Stimulated activated CD8-positive, alpha-beta memory T cell treated with anti-CD3 and anti-CD28 coated beads, Interleukin-15, amount 100 ng/mL, for 24 hours (primary cell): ENCODE measurements at places on chromosomes 13 and 19.

DNA sequence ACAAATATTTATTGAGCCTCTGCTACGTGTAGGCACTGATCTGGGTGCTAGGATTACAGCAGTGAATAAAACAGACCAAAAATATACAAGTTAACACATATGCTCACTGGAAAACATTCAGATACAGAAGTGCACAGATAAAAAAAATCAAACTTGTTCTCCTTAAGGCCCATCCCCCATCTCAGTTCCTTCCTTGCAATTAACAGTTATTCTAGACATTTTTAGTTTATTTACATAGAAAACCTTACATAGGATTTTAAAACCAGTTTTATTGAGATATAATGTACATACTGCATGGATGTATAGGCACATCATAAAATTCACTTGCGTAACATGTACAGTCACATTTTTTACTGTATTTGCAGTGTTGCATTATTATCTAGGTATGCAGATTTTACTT is 36.5 kb upstream of the HMGB1 start:
- no peak for DNase-seq

- no peak for DNase-seq
Observed at GRCh38 chr13:93709506-93710244, 483.1 kb downstream of the GPC6 start.

GRCh38 chr19:15015946-15016542 is 33.2 kb upstream of the CASP14 start:
- no peak for DNase-seq

- no peak for DNase-seq
Observed at GRCh38 chr13:94784066-94784465, 71.7 kb upstream of the SOX21 start.

- DNase-seq: no peak
Observed at GRCh38 chr19:7799640-7800355, 30.2 kb upstream of the EVI5L start.

DNA sequence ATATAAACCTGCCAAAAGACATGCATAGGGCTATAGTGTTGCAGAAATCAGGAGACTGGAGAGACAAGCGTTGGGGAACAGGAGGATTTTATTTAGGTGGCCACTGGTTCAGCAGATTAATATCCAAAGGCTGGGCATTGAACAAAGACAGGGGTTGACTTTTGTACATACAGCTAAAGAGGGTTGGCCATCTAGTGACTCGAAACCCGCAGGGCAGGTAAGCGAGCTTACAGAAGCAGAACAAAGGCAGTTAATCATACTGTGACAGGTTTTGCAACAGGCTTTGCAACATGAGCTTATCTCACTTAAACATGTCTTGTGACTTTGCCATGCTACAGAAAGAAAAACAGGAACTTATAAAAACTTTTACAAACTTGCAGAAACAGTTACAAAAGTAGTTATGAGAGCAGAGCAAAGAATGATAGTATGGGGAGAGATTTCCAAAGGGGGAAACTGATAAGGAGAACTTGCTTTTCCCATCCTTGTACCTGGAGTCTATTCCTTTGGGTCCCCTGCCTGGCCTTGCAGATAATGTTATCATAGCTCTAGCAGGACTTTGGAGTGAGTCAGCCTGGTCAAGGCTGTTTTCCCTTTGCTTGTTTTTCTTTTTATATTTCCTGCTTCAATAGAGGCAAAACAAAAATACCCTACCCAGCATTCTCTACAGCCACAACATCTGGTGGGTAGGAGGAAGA is 234.2 kb downstream of the PCDH17 start:
- DNase-seq: no peak

- no peak for DNase-seq
Observed at GRCh38 chr19:27748551-27749152, 1464.3 kb downstream of the UQCRFS1 start.

- DNase-seq: no peak
Observed at GRCh38 chr19:2416321-2417097, 10.9 kb downstream of the TIMM13 start.

DNA sequence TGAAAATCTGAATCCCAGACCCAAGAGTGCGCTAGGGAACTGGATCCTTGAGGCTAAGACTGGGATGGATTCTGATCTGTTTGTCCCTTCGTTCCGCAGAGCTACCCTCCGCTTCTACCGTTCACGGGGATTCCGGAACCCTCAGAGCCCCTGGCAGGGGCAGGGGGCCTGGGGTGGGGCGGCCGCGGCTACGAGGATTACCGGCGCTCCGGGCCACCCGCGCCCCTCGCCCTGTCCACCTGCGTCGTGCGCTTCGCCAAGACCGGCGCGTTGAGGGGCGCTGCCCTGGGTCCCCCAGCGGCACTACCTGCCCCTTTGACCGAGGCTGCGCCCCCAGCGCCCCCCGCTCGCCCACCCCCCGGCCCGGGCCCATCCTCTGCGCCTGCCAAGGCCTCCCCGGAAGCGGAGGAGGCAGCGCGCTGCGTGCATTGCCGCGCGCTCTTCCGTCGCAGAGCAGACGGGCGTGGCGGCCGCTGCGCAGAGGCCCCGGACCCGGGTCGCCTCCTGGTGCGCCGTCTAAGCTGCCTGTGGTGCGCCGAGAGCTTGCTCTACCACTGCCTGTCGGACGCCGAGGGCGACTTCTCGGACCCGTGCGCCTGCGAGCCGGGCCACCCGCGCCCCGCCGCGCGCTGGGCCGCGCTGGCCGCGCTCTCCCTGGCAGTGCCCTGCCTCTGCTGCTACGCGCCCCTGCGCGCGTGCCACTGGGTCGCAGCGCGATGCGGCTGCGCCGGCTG is 7.1 kb downstream of the SPRED3 start:
- DNase-seq: no peak

DNA sequence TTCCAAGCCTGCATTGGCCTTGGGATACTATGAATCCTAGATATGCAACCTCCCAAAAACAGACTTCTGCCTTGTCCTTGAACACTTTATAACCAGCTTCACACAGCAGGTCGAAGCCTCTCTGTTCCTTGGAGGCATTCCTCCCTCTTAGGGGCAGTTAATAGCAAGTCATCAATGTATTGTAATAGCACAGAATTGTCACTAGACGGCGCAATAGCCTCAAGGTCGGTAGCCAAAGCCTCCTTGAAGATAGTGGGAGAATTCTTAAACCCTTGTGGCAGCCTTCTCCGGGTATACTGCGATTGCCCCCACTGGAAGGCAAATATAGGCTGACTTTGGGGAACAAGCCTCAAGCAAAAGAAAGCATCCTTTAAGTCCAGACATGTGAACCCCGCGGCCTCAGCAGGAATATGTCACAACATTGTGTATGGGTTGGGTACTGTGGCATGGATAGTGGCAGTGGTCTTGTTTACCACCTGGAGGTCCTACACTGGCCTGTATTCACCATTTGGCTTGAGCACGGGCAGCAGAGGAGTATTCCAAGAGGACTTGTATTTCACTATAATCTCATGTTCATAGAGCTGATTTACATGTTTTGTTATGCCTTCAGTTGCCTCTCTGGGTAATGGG is 61.1 kb downstream of the ZNF431 start:
- no peak for DNase-seq

DNA sequence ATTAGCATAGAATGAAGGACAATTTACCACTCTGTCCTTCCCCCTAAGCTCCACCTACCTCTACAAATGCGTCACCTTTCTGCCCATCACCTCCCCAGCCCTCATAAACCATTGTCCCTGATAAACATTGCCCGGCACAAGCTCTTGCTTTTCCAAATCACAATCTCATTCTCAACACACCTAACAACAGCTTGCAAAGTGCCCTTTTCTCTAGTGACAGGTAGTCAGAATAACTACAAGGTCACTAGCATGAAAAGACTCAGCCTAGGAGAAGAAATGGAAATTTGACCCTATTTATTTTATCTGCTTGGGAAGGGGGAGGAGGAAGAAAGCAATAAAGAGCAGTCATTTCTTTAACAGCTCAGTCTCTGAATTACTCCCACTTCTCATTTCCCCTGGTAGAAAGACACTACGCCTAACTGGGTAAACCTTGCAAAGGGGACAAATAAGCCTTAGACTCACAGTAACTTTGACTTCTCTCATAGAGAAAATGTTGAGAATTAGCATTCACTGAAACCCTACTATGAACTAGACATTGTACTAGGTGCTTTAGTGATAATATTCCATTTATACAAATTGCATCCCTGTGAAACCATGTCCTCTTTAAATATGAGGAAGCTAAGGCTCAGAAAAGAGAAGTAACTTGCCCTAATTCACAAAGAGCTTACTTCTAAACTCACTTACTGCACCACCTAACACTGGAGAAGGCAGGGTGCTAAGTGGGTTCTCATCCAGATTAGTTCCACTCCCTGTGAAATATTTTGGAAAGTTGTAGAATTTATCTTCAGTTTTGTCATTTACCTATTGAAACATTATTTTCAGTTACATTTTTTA is 116.2 kb upstream of the FNDC3A start:
- no peak for DNase-seq

DNA sequence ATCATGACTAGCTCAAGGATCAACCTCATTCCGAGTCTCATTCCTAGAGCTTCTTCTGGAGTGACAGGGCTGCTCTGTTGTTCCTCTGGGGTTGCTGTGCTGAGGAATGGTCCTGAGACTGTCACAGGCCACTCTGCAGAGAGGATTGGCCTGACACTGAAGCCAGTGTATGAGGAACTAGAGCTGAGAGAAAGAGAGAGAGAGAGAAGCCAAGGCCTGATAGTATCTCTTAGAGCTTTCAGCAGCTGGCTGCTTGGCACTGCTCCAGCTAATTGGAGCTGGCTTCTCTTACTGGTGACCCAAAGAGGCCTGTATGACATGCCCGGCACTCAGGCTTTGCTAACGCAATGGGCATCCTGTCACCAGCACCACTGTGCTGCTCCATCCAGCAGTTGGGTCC is 73.4 kb upstream of the FLT1 start:
- no peak for DNase-seq

DNA sequence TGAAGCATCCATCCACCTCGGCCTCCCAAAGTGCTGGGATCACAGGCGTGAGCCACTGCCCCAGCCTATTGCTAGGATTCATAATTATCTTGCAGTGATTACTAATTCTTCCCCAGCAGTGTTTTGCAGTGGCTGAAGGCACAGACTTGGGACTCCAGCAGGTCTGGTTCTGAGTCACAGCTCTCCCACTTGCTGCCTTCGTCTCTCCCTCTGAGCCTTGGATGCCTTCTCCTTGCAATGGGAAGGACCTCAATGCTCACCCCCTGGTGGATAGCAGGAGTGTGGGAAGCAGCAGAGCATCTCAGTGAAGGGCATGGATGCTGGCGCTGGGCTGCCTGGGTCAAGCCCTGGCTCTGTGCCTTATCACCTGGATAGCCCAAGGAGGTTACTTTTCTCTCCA is 37.6 kb upstream of the SHKBP1 start:
- DNase-seq: no peak

DNA sequence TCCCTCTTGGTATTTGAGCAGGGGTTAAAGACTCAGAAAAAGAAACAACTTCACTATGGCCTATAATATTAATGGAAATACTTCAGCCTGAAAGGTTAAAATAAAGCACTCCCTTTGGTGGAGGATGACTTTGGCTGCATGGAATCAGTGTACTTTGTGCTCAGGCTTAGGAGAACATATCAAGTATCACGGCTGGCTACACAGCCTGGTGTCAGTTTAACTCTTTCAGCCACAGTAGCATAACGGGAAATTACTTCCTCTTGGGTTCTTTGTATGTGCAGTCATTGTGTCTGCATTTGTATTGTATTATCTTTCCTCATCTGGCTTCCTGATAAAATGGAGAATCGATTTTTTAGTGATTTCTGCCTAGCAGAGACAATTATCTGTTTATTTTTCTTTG is 239.0 kb downstream of the GGACT start:
- no peak for DNase-seq

DNA sequence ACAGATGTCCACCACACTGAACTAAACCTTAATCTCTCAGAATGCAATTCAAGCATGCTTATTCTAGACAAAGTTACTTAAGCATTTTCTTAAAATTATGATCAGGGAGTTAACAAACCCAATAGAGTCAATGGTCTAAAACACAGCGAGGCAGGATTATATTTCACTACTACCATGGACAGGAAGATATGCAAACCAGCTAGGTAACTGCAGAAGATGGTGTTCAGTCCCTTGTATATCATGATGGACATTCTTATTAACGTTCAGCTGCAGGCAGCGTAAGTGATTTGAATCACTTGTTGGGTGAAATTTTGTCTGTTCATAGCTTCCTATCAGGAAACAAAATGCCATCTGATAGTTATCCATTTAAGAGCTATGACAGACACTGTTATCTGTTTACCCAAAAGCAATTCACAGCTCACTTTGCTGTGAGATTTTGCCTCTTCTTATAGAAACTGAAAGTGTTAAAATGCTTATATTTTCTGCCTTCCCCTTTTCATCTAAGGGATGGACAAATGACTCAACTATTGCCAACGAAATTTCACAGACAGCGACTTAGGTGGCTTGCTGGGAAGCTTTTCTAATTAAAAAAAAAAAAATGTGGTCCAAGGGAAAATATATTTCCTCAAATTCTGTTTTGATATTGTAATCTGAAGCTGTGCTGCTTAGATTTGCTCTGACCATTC is 591.9 kb downstream of the DACH1 start:
- no peak for DNase-seq

DNA sequence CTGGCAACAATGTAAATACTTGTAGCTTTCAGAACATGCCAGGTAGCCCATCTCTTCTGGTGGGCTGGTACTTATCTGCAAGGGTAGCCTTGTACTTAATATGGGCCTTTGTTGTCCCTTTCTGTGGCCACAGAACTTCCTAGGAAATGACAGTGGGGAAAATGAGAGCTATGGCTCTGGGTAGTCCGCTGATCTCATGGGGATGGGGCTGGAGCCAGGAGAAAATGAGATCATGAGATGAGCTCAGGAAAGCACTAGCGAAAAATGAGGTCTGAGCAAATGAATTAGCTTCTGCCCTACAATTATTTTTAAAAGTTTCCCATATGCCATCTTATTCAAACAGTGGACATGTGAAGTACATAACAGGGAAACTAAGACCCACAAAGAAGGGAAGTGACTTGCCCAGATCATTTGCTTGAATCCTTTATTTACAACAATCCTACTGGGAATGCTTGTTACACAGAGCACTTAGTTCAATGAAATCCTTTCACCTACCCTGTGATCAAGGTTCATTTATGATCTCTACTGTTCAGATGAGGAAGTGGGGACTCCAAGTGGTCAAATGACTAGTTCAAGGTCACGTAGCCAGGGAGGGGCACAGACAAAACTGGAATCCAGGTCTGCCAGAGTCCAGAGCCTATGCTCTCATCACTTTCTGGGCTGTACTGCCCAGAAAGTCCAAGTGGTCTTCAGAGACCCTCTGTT is 87.1 kb downstream of the PTPRS start:
- no peak for DNase-seq

GRCh38 chr19:19749908-19750841 is 17.3 kb upstream of the ZNF14 start:
- no peak for DNase-seq

GRCh38 chr13:33453936-33454335 is 168.4 kb upstream of the STARD13 start:
- DNase-seq: no peak

- DNase-seq: no peak
Observed at GRCh38 chr13:103067751-103068555, 1.7 kb upstream of the SLC10A2 start.

DNA sequence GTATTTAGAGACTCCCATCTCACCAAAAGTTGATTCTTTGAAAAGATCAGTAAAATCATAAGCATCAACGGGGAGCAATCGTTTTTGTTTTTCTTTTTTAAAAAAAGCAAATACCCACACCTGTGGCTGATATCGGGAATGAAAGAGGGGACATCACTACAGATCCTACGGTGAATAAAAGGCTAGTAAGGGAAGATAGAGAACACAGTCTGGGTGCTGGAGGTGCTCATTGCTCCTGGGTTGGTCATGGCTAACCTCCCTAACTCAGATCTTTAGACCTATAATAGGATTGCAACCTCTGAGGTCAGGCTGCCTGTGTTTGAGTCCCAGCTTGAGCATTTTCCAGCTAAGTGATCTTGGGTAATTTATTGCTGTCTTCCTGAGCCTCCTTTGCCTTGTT is 1.1 kb downstream of the EHD2 start:
- no peak for DNase-seq

- DNase-seq: no peak
Observed at GRCh38 chr13:113939129-113939943, 34.5 kb downstream of the C13orf46 start.
